ENCODE measurements at places on chromosomes 4 and X.
A peak's percentile ranks its signal among the peaks of the same experiment; 100 is the strongest.

GRCh38 chr4:179880756-179881155, 2362.4 kb upstream of the TENM3 start:
- DNase-seq: no peak

DNA sequence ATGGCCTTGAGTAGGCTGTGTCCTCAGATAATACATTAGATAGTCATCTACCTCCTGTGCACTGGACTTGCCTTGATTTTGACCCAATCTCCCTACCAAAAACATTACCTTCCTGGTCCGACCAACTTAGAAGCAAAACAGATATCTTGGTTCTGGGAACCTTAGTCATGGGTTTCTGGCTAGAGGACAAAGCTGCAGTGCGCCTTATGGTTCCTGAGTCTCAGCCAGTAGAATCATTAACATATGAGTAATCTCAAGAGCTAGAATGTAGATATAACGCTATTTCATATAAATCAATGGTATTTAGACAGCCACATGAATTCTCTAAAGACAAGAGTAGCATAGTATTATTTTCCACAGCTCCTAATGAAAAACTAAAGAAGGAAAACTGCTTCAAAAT, 83.1 kb downstream of the GRIA3 start:
- no peak for DNase-seq

GRCh38 chrX:108396188-108396891, 41.9 kb downstream of the COL4A6 start:
- DNase-seq: no peak

- DNase-seq: no peak
Measured at GRCh38 chr4:55547918-55548317, 1.2 kb upstream of the CLOCK start.

- DNase-seq: no peak
Measured at GRCh38 chr4:159267869-159268285, 165.0 kb downstream of the RAPGEF2 start.

DNA sequence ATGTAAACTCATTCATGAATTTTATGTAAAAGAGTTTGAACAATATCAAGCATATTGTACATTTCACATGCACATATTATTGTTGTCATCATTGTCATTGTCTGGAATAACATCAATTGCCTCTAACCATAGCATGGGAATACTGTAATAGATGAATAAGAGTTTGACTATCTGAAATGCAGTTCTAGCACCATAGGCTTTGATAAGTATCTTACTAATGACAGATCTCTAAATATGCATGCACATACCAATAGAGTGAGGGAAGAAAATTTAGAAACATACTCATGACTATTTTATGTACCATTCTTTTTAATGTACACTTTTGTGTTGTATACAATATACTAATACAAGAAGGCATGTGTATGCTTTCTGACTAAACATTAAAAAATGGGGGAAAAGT, 161.6 kb upstream of the SPRY1 start:
- DNase-seq: no peak

GRCh38 chr4:95548738-95549245, at the start of gene UNC5C:
TSS of gene UNC5C (minus strand) at chr4:95548973.
- peak; percentile 56 for DNase-seq

GRCh38 chr4:53500546-53500945, 90.7 kb downstream of the LNX1 start:
- no peak for DNase-seq

GRCh38 chrX:85504381-85504780, 124.9 kb upstream of the POF1B start:
- no peak for DNase-seq

Data from colonic mucosa (tissue), 4 donors.